HCT116 (cell line): ENCODE measurements at places on chromosomes 5 and 9.
A peak's percentile ranks its signal among the peaks of the same experiment; 100 is the strongest.

DNA sequence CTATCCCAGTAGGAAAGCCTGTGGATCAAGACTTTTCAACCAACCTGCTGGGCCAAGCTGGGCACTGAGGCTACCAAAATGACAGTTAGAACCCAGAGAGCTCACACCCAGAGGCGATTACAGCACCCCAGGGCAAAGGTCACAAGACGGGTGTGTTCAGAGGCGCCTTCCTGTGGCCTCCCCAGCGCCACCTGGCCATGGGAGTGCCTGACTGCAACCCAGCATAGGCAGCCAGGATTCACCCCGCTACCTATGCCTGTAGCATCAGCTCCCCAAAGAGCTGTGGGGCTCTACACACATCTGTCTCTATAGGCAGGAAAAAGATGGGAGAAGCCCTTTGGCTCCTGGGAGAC, 33.5 kb downstream of the PDGFRB start:
- DNase-seq, result no peak

GRCh38 chr9:85639675-85640186, 102.0 kb downstream of the AGTPBP1 start:
- DNase-seq, result no peak

DNA sequence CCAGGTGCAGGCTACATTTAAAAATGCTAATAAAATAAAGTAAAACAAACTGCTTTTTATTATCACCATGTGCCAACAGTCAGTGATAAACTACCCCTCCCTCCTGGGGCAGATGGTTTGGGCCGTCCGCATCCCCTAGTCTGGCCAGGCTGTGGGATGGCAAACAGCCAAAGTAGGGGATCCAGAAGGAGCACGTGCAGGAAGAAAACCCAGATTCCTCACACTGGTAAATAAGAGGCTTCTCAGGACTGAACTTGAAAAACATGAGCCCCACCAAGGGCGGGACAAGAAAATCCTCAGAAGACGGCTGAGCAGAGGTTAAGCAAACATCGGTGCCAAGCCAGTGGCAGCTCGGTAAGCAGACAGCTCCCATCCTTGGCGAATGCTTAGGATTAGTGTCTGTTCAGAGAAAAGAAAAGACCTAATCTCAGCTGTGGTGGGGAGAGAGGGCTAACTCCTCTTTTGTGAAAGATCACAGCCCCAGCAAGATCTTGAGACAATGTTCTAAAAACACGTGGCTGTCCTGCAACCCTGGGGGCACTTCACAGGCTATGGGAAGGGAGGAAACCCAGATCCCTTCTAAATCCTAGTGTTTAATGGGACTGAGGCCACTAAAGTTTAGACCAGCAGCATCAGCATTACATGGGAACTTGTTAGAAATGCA, 46.5 kb upstream of the GDNF start:
- no peak for DNase-seq

- no peak for DNase-seq
Observed at GRCh38 chr5:57513785-57514184, 31.2 kb upstream of the ACTBL2 start.

DNA sequence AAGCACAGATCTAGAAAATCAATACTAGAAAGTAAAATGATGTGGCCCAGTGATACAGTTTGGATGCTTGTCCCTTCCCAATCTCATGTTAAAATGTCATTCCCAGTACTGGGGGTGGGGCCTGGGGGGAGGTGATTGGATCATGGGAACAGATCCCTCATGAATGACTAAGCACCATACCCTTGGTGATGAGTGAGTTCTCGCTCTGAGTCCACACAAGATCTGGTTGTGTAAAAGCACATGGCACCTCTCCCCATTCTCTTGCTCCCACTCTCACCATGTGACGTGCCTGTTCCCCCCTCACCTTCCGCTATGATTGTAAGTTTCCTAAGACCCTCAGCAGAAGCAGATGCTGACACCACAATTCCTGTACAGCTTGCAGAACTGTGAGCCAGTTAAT, 234.2 kb upstream of the CDH6 start:
- DNase-seq, result no peak

- DNase-seq, result no peak
Observed at GRCh38 chr5:170628028-170628427, 124.2 kb downstream of the KCNIP1 start.

- no peak for DNase-seq
Observed at GRCh38 chr5:8057769-8058168, 188.8 kb downstream of the MTRR start.

GRCh38 chr5:81171769-81172168, 61.4 kb upstream of the CKMT2 start:
- no peak for DNase-seq

GRCh38 chr5:140631036-140631417, 1.9 kb downstream of the CD14 start:
- DNase-seq, result no peak

DNA sequence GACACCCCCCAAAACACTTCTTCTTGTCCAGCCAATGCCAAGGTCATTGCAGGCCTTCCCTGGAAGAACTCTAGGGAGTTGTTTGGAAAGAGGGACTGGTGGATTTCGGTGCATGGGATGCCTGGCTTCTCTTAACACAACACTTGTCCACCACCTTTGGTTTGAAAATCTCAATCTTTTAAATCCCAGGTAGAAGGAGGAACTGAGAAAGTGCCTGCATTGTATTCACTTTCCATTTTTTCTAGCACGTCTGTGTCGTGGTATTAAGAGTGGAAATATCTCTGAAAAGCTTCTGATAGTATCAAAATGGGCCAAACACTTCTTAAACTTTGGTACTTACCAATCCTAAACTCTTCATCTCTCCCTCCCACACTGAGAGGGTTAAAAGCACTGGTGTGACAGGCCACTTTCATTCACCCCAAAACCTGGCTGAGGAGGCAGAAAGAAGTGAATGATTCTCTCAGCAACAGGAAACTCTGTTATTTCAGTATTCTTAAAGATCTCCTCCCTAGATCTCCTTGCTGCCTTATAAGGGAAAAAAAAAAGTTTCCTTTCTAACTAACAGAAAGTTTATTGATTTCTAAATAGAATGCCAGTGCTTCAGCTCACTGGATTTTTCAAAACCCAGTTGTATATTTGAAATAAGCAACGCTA, 3.9 kb upstream of the NFIB start:
- DNase-seq, result no peak

DNA sequence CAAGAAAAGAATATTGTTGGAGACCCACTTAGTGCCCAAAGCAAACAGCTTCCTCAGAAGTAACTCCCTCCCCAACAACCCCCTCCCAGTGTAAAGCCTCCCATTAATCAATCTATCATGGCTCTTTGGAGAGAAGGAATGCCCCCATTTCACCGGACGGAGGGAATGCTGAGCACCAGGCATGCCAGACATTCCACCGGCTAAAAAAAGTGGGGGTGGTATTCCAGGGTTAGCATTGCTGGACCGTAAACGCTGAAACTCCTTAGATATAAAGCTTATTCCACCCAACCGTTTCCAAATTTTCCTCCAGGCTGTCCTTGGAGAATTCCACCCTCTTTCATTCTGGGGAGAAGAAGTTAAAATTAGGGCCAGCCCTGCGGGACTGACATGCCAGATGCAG, 363 bp upstream of the MAMDC2 start:
- DNase-seq, result no peak

- no peak for DNase-seq
Observed at GRCh38 chr9:14453286-14453685, 139.3 kb upstream of the NFIB start.

DNA sequence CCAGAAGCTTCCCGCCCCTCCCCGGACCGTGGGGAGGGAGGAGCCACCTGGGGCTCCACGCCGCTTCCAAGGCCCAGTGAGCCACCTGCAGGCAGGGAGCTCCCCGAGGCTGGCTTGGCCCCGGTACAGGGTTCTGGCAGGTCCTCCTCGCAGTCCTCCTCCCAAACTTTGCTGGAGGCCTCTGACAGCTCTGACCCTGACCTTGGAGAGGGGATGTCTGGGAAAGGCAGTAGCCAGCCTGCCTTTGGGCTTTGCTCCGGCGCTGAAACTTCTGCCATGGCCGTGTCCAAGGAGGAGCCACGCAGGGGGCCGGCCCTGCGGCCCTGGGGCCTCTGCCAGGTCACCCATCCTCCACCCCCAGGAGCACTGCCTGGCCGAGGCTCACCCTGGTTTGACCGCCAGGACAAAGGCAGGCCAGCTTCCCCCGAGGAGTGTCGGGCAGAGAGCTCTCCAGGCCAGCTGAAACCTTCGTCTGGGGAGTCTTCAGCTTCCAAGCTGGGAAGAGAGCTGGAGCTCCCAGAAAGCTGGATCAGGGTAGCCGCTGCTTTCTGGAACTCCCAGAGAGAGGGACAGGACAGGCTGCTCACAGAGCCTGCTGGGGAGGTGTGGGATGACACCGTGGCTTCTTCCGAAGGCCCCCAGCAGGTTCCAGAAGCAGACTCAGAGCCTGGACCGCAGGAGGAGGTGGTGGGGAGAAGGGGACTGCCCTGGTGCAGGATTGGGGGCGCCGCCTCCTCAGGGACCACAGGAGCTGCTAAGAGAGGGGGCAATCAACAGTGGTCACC, 9.0 kb upstream of the QSOX2 start:
- no peak for DNase-seq

- DNase-seq, result peak; percentile 36
Observed at GRCh38 chr5:79202076-79202475, 33.9 kb upstream of the JMY start.

DNA sequence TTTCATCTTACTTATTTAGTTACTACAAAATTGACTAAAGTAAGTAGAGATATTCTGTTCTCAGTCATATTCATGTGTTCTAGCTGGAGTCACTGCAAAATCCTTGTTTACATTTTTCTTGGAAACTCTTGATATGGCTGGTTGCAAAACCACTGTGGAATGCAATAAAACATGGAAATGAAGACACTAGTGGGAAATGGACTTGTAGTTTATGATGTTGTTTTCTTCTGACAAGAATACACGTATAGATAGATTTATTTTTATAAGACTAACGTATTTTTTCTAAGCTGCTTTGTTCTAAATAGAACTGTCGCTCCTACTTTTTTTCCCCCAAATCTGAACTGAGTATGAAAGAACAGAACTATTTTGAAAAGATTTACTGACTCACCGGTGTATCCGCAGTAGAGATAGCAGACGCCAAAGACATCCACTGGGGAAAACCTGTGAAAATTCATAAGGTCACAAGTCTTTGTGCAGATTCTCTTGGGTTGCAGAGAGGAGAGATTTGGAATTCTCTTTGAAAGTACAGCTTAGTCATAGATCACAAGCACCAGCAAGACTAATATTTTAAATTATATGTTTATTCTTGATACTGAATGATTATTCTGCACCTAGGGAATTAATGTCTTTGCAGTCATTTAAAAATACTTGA, 119.6 kb upstream of the TAF11L2 start:
- DNase-seq, result no peak

DNA sequence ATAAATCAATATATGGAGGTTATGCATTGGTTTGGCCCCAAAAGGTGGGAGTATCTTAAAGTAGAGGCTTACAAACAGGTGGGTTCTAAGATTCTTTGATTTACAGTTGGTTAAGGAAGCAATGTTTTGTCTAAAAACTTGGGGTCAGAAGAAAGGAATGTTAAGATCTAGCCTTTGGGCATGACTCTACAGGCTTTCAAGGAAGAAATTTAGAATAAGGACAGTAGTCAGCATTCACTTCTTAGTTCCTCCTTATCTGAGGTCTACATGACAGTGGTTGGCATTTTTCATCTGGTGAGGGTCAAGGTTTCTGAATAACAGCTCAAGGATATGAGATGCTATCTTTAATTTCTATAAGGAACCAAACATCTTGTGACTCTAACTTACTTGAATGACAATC, 122.8 kb downstream of the CAMK4 start:
- no peak for DNase-seq
